IPS-NIHi11 (cell line): ENCODE measurements at places on chromosomes 4 and X.
A peak's percentile ranks its signal among the peaks of the same experiment; 100 is the strongest.

DNA sequence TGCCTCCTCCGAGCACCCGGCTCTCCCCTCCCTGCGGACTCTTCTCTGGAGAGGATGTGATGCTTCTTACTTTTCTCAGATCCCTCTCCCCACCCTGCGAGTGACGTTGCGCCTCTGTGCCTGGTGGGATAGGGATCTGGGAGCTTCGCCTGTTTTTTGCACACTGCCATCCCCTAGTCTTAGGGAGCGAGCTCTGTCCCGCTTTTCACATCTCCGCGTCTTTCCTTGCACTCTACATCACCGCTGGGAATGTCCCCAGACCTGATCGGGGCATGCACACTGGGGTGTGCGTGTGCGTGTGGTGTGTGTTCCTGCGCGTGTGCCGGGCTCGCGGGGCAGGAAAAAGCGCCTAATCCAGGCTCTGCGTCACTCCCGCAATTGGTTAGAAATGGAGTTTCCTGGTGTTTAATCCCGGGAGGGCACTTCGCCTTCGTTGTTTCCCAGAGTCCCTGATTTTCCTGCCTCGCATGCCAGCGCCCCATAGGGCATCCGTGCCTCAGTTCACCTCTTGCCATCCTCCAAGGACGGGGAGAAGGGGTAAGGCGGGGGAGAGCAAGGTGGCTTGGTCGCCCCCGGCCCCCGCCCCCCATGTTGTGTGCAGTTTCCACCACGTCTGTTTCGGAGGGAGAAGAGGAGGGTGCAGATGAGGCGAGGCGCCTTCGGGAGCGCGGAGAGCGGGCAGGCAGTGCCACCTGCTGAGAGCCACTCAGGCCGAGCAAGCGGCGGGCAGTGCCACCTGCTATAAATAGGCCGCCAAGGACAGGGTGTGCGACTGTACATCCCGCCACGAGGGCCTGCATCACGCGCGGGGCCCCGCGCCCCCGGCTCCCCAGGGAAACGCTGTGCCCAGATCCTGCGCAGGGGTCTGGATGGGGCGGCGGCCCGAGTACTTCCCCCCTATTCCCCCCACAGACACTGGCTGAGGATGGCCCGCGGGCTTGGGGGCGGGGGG lies 759 bp upstream of the TBC1D1 start:
- peak; percentile 16 for DNase-seq

- DNase-seq: no peak
Observed at GRCh38 chr4:181971411-181971810, 271.8 kb upstream of the TENM3 start.

DNA sequence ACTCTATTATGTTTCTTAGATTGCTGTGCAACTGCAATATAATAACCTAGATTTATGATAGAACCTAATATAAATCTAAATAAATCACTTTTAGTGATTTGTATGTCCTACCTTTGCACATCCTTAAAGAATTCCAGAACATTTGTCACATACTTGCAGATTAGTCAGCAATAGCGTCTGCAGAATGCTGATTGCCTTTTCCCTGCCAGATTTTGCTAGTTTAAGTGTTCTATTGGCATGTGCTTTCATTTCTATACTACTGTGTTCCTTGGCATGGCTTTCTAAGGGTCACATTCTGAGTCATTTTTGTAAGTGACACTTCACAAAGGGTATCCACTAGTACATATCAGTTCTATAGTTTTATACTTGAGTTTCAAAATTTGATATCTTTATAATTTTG lies 303.1 kb upstream of the GIMD1 start:
- no peak for DNase-seq

GRCh38 chr4:116180157-116180601 lies 905.2 kb downstream of the TRAM1L1 start:
- DNase-seq: peak; percentile 23

- DNase-seq: no peak
Observed at GRCh38 chrX:132373610-132374009, 115.2 kb downstream of the MBNL3 start.

- DNase-seq: no peak
Observed at GRCh38 chr4:152590179-152591031, 54.5 kb upstream of the FBXW7 start.

- peak; percentile 58 for DNase-seq
Observed at GRCh38 chr4:99723612-99724011, 66.0 kb upstream of the C4orf54 start.

GRCh38 chrX:54808109-54808604 lies 612 bp downstream of the MAGED2 start:
- DNase-seq: peak; percentile 64

- DNase-seq: no peak
Observed at GRCh38 chr4:12897954-12898353, 586.2 kb downstream of the RAB28 start.

- DNase-seq: no peak
Observed at GRCh38 chr4:154004507-154005170, 215.8 kb upstream of the SFRP2 start.

GRCh38 chrX:56319165-56319564 lies 87.0 kb downstream of the KLF8 start:
- DNase-seq: no peak

DNA sequence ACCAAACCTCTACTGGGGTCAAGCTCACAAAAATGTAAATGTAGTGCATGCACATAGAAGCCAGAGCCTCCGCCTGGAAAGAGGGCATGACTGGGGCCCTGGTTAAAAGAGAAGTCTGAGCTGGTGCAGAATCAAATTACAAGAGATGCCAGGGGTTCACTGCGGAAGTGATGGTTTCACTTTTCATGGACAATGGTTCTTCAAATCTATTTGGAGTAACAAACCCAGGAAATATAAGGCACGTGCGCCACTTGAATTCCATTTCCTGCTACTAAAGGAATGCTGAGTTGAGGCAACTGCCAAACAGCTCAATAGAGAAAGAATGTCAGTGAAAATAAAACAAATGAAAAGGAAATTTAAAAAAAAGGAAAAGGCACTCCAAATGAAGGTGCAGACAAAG lies 79.8 kb downstream of the FUNDC1 start:
- DNase-seq: peak; percentile 6

GRCh38 chr4:167028976-167029375 lies 205.3 kb downstream of the SPOCK3 start:
- DNase-seq: no peak

GRCh38 chr4:55634417-55635128 lies 1.5 kb downstream of the NMU start:
- DNase-seq: no peak

DNA sequence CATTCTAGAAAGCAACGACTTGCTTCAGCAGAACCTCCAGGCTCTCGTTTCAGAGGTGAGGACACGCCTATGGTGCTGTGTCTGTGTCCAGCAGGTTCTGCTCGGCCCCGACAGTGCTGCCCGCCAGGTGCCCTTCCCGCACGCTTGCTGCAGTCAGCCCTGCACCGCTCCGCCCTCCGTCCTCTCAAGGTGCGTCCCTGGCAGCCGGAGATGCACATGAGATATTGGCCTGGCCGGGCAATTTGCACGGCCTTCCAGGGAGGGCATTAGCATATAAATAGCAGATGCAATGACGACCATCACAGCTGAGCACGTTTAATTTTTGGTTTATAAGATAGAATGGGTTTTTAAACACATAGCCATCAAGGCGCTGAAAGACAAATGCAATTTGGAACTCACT lies 14.4 kb downstream of the UVSSA start:
- DNase-seq: no peak

DNA sequence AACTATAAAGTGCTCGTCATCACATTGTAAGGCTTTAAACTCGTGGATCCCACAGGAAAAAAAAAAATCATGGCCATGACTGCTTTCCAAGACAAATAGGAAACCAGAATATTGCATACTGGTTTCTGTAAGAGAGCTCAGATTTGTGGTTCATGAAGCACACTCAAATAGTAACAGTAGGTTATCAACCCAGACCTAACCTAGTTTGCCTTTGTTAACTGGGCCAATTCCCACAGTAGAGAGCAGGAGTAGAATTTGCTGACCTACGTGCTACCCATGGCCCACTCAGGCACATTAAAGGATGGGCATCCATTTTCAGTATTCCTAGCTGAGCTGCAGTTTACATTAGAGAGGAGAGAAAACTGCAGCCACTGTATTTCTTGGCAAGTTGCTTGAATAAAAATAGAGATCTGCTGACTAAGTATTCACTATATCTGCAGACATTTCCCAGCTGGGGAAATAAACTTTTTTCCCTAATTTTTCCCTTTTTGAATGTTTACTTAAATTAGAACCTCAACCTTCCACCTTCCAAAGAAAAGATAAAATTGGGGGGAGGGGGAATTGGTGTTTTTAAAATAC lies 218.5 kb downstream of the SPANXN3 start:
- DNase-seq: no peak

GRCh38 chrX:1424147-1424851 lies 28.4 kb downstream of the ASMTL start:
- DNase-seq: no peak

GRCh38 chr4:123770884-123771283 lies 374.3 kb downstream of the SPRY1 start:
- no peak for DNase-seq

GRCh38 chr4:80065601-80066000 lies 7.4 kb downstream of the ANTXR2 start:
- DNase-seq: no peak

DNA sequence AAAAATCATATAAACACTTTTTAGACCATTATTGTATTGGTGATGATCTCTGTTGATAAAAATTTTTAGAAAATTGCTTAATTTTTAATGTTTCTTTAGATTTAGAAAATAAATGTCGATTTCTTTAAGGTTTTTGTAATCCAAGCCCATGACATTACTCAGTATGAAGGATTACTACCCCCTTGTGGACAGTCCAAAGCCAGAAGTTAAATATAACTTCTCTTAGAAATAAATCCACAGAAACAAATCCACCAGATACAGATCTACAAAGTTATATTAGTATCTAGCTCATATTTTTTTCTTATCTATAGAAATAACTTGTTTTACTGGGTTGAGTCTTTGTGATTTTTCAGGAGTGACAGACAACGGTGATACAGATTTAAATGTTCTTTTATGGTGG lies 18.9 kb downstream of the TIFA start:
- DNase-seq: no peak

- DNase-seq: no peak
Observed at GRCh38 chr4:117425636-117426035, 340.3 kb upstream of the TRAM1L1 start.

DNA sequence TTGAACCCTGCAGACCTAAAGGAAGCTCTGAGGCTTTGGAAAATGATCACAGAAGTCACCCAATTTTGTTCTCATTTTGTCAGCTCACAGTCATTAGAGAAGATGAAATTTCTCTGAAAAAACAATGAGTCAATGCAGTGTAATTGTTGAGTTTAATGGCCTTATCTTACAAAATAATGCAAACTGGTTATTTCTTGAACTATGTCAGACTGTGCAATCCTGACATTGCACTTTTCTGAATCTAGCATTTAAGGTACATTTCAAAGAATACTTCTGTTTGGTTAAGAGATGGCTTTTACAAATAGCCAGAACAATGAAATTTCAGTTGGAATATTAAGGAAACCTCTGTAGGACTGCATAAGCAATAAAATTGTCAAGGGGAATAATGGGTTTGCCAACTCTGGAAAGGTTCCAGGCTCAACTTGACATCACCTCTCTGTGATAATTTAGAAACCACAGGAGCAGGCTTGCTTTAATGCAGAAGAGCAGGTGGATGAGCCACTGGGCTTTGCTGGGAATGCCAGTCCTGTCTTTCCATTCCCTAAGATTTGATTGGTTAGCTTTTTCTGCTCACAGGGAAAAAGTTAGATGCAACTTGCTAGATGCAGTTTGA lies 222.8 kb downstream of the FRMPD4 start:
- DNase-seq: no peak

DNA sequence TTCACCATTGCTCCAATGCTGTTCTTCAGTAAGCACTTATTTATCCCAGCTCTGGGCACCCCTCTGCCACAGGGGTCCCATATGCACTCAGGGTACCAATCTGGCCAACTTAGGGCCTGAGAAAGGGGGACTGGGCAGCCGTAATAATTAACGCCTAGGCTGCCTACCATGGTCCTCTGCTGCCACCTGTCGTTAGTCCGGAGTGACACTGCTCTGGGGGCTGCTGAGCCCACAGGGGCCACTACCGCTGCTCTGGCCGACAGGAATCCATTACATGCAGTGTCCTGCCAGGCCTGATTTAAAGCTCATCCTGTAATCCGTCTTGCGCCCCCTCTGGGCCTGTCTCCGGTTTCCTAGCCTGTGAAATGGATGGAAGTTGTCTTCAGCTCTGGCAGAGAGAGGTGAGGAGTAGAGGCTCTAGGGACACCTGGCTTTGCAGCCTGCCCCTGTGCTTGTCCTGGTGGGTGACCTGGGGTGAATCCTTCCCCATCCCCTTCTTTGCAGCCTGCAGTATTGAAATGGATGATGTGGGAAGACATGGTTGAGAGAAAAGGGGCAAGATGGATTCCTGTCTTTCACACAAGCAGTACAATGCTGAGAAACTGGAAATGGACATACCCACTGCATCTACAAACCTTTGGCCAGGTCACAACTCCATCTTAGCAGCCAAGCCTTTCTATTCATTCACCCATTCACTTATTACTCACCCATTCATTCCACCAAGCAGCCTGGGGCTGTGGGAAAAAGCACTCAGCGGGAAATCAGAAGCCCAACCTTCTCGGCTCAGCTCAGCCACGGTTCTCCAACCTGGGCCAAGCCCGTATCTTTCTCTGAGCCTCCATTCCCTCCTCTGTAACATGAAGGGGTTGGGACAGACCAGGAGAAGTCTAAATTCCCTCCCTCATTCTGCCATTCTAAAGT lies 116.3 kb upstream of the NALF2 start:
- peak; percentile 88 for DNase-seq

DNA sequence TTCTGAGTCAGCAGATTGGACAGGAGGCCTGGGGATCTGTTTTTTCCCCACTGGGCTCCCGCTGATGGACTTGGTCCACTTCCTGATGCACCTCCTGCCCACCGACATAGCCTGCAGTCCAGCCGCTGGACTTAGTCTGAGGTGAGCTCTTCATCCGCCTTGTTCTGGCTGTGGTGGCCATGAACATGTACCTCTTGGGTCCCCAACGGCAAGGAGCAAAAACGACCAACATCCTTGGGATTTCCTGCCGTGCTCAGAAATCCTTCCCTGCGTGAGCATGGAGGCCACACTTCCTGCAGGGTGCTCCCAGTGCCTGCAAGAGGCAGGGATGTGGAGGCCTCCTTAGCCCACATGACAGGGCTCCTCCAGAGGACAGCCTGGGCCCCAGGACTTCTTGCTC lies 76.8 kb downstream of the CRMP1 start:
- DNase-seq: no peak

DNA sequence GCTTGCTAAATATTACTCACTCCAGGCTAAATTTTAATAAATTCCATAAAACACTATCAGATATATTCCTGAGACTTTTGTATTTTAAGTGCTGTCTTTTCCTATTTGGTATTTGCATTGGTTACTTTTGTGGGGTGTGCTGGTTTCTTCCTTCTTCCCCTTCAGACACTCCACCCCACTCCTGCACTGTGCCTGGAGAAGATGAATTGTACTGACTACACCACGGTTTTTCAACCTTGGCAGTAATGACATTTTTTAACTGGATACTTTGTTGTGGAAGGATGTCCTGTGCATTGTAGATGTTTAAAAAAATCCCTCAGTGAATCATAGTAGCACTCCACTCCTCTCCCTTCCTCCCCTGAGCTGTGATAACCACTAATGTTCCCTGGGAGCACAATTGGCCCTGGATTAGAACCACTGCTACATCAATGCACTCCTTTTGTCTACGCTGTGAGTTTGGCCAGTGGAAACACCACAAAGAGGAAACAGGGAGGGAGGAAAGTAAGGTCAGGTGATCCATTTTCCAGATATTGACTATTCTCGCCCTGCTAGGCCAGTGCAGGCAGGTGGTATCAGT lies 36.3 kb downstream of the SNCA start:
- no peak for DNase-seq

GRCh38 chrX:106608016-106608415 lies 3.8 kb upstream of the RADX start:
- DNase-seq: no peak
